ENCODE measurements at places on chromosomes 12 and 14.
A peak's percentile ranks its signal among the peaks of the same experiment; 100 is the strongest.

GRCh38 chr14:24680516-24680915 is 46.5 kb upstream of the GZMB start:
- no peak for DNase-seq

- DNase-seq, result no peak
These were observed 87.3 kb upstream of the DIO3 start for GRCh38 chr14:101473795-101474562.

GRCh38 chr12:110426406-110426805 is 22.9 kb upstream of the ANAPC7 start:
- DNase-seq, result no peak

GRCh38 chr12:79558924-79559469 is 131.8 kb downstream of the PAWR start:
- DNase-seq, result no peak

- DNase-seq, result no peak
These were observed 162.5 kb upstream of the NOS1 start for GRCh38 chr12:117523971-117524370.

- DNase-seq, result no peak
These were observed 25.3 kb downstream of the PIGH start for GRCh38 chr14:67574806-67575205.

DNA sequence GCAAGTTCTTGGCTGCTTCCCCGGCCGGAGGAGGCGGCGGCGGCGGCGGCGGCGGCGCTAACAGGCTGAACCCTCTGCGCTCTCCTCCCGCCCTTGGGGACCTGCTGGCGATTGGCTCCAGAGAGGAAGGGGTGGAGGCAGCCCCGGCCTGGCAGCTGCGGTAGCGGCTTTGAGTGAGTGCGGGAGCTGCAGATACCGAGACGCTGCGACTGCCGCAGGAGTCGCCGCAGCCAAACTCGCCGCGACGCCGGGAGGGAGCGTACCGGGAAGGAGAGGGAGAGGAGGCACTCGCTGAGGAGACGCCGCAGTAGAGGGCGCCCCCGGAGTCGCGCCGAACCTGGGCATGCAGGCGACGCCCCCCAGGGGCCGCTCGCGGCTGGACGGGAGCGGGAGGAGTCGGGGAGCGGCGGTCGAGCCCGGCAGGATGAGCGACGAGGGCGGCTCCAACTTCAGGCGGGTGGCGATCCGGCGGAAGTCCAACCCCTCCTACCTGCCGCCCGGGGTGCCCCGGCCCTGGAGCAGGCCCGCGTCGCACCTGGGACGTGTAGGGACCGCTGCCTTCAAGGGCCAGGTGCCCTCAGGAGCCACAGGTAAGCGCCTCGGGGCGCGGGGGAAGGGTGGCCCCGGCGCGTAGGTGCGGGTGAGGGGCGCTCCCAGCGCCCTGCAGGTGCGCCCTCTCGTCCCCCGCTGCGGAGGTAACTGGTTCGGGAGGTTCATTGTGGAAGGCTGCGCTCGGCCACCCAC is at the start of gene FGD4:
Gene FGD4, plus strand, starts transcription at position 189 of the 744 bp plus-strand sequence.
- DNase-seq, result peak; percentile 92

DNA sequence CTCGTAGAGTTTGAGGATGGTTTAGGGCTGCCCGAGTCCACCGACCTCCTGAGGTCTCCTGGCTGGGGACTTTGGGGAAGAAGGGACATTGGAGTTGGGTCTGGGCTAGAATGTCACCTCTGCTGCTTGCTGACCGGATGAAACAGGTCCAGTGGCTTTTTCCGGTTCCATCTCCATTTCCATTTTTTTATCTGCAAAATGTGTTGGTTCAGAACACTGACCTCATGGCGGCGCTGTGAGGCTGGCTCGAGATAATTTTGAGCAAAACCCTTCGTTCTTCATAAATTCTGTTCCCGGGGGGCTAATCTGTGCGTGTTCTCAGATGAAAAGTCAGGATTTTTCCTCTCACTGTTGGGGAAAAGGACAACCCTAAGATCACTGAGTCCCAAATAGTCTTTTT is 11.7 kb upstream of the MYL2 start:
- no peak for DNase-seq

- peak; percentile 91 for DNase-seq
These were observed 18.3 kb downstream of the SLC17A8 start for GRCh38 chr12:100375038-100375735.

GRCh38 chr12:2389079-2389790 is 336.4 kb downstream of the CACNA1C start:
- no peak for DNase-seq

GRCh38 chr12:53299454-53300180 is at the start of gene MYG1:
MYG1 (plus strand) TSS chr12:53299695; CDS start chr12:53299738, 43 bp downstream.
- DNase-seq, result peak; percentile 61

DNA sequence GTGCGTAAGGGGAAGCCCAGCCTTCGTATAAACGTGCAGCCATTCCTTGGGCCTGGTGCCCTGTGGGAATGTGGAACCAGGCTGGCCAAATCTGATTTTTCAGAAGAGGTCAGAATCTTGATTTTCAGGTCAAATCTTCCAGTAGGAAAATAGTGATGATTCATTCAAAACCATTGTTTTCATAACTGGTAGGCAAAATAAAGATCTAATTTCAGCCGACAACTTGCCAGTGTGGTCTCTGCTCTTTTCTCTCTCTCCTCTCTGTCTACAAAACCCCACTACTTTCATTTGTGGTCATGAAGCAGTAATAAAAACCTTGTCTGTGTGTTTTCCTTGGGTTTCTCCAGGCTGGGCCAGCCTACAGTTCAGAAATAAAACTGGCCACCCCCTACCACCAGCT is 135.1 kb downstream of the RBM19 start:
- no peak for DNase-seq

GRCh38 chr14:59177262-59177661 is 11.2 kb upstream of the DAAM1 start:
- DNase-seq, result no peak

GRCh38 chr12:57429473-57430111 is 1.3 kb downstream of the R3HDM2 start:
- DNase-seq, result no peak

DNA sequence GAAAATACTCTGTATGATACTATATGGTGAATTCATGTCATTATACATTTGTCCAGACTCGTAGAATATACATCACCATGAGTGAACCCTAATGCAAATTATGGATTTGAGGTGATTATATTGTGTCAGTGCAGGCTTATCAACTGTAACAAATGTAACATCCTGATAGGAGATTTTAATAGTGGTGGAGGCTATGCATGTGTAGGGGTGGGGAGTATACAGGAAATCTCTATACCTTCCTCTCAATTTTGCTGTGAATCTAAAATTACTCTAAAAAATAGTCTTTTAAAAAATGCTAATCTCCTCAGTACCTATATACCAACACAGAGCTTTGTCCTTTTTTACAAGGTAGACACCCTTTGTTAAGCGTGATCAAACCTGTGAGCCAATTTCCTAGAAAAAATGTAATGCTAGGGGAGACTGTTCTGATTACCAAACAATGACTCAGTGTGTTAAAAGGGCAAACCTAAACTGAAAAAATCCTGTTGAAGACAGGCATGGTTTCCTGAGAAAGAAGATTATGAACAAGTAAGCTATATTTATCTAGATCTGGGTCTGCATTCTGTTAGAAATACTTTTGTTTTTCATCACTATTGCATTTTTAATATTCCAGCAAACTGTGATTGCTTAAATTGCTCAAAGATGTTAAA is 170.9 kb downstream of the DUSP6 start:
- DNase-seq, result no peak

DNA sequence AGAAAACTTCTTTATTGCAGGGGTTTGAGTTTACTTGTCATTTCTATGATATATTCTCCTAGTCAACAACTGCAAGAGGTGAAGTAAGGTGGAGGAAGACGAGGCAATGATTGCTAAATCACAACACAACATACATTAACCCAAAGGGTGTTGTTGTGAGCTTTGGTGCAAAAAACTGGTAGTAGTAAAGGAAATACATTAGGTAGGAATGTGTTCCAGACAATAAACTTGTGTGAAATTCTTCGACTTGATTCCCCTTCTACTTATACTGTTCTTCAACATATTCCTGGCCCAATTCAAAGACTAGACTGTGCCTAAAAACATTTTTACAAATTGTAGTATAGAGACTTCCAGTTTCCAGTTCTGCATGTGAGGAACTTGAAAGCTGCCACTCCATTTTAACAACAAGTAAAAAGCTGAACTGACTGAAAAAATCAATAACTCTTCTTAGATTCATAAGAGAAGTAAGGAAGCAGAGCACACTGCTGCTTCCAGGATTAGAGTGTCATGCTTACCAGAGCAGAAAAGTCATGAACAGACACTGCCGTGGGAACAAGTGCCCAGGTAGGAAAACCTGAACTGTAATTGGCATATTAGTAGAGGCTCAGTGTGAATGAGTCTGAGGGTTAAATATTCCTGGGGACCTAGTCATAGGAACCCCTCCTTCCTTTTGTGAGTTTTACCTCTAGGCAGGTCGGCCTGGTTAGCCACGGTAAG is 22.2 kb downstream of the COX8C start:
- DNase-seq, result no peak

- DNase-seq, result no peak
These were observed 740 bp upstream of the PRPF40B start for GRCh38 chr12:49622501-49623141.

DNA sequence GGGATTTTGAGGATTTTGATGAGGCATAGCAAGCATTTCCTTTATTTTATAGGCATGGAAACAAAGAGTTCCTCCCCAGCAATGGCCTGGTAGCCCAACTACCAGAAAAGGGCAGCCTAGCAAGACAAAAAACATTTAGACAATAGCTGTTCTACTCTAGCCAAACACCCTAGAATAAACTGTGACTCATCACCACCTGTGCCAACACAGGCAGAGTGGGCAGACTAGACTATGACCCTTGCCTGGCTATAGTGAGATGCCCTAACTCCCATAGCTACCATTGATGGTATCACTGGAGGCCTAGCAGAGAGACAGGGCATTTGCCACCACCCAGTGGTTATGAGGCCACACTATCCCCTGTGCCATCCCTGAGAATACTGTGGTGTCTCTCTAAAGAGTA is 15.5 kb upstream of the CCER1 start:
- DNase-seq, result no peak

GRCh38 chr14:62665286-62665685 is 380.0 kb downstream of the KCNH5 start:
- DNase-seq, result no peak

GRCh38 chr12:67852701-67853100 is 136.5 kb upstream of the IFNG-AS1 start:
- no peak for DNase-seq

DNA sequence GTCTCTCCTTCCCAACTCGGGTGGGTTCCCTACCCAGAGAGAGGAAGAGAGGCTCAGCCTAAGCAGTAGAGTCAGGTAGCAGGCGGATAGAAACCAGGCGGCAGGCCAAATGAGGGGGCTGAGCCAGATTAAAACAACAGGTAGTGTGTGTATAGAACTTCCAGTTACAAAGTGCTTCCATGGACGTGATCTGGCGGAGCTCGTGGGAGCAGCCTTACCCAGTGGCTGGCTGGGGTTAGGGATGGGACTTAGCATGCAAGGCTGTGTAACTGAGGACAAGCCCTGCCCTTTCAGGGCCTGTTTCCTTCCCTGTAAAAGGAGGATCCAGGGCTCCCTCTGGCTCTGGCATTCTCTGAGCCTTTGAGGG is 8.3 kb downstream of the KRT80 start:
- no peak for DNase-seq

GRCh38 chr14:74974364-74975058 is 19.1 kb upstream of the PGF start:
- DNase-seq, result no peak

DNA sequence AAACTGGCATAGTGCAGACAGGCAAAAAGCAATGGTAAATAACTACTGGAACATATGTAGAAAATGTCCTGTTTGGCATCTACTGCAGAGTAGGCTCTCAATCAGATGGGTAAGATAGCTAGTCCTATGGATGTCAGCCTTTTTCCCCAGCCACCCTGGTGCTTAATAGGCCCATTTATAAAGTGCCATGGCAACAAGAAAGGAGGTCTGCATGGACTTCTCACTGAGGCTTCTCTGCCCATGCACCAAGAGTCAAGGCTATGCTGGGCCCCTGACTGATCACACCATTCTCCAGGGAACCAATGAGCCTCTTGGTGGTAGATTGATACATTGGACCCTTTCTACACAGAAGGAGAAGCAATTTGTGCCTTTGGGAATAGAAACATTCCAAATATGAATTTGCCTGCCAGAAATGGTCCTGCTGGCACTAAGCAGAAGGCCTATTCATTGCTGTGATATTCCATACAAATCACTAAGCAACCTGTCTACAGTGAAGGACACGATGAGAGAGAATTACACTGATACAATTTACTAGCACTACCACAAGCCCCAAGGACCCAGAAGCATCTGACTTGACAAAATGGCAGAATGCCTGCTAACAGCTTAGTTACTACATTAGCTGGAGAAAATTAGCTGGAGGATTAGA is 43.8 kb downstream of the RESF1 start:
- no peak for DNase-seq

DNA sequence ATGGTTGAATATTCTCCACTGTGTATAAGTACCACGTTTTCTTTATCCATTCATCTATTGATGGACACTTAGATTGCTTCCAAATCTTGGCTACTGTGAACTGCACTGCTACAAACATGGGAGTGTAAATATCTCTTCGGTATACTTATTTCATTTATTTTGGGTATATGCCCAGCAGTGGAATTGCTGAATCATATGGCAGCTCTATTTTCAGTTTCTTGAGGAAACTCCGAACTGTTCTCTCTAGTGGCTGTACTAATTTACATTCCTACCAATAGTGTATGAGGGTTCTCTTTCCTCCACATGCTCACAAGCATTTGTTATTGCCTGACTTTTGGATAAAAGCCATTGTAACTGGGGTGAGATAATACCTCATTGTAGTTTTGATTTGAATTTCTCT is 623.1 kb upstream of the LRFN5 start:
- peak; percentile 70 for DNase-seq

DNA sequence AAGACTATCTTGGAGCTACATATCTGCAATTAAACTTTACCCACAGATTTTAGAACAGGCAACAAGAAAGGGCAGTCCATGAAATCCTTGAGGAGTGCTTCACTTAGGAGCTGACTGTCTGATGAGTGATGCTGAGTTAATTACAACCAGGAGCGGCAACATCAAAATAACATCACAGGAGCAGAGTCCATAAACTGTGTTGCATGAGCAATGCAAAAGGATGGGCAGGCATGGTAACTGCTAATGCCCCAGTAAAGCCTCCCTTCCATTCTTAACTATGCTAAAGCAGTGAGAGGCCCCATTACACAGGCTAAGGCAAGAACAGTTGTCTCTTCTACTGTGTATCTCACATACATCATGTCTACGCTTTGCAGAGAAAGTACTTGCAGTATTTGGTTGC is 156.6 kb downstream of the PAX9 start:
- no peak for DNase-seq

DNA sequence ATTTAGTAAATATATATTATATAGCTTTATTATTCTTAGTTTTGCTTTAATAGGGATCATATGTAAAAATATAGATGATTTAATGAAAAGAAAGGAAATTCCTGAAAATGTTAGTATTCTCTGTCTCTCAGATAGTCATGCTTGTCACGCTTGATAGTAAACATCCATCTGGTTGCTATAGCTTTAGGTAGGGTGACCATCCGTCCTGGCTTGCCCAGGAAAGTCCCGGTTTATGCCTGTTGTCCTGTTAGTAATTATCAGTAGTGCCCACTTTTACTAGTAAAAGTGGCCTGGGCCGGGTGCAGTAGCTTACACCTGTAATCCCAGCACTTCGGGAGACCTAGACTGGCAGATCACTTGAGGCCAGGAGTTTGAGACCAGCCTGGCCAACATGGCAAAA is 23.8 kb downstream of the CFAP54 start:
- no peak for DNase-seq

- DNase-seq, result peak; percentile 76
These were observed 3.7 kb upstream of the SETD1B start for GRCh38 chr12:121799842-121800693.
